Astrocyte (in vitro differentiated cells and primary cell): ENCODE measurements at places on chromosomes 2 and 18.

DNA sequence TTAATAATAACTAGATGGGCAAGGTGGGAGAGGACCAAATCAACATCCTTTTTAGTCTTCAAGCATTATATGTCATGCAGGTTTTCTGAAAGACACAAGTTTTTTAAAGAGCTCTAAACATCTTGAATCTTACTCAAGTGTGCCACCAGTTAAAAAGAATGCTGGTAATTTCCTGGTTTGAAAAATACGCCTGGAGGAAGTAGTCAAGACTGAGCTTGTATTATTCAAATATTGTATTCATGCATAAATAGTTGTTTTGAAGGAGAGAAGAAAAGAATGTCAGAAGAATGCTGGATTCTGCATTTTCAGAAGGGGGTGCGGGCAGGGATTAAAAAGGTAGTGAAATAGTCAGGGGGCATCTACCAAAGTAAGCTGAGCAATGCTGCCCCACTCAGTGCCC lies 90.7 kb downstream of the WDPCP start:
- no peak for DNase-seq

DNA sequence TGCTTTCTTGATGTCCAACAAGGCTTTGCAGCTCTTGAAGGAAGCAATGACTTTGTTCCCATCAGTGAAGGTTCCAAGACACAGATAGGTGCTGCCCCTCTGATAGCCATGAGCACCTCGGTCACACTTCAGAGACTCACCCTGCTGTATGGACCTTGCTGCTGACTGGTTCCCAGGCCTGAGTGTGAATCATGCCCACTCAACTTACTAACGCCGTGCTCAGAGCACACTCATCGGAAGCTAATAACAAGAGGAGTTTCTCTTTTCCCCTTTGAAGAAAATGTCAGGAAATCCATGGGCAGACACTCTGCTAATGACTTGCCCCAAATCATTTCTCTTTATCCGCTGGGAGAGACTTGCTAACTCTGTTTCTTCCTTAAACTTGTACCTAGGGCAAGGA lies 83.8 kb upstream of the ARL4C start:
- DNase-seq: no peak

DNA sequence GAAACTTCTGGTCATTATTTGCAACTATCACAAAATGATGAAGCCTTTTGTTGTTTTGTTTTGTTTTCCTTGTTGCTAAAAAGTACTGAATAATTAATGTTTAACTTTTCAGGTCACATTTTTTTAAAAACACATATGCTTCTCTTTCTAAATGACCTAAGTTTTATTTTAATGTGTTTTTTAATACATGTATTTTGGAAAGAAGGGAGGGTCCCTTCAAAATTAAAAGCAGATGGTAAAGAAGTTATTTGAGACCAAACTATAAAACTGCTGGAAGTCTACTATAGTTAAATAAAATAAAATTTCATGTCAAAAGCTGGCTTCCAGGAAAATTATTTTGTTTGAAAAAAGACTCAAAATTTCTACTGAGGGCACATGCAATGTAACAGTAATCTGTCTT lies 39.5 kb upstream of the ASNSD1 start:
- no peak for DNase-seq

- DNase-seq: peak; percentile 66
Measured at GRCh38 chr2:240560084-240560479, at the start of gene DUSP28. DUSP28 (plus strand) TSS chr2:240560357; CDS start chr2:240560685, 328 bp downstream.

- DNase-seq: no peak
Measured at GRCh38 chr2:129910446-129911362, 68.8 kb upstream of the RAB6C start.

GRCh38 chr18:22293417-22293816 lies 124.0 kb downstream of the GATA6 start:
- peak; percentile 64 for DNase-seq

- DNase-seq: peak; percentile 50
Measured at GRCh38 chr18:44180683-44181082, 500.0 kb upstream of the SETBP1 start.

- DNase-seq: no peak
Measured at GRCh38 chr2:118146315-118147283, 58.3 kb downstream of the INSIG2 start.

- DNase-seq: peak; percentile 60
Measured at GRCh38 chr2:11688222-11689069, 18.5 kb upstream of the NTSR2 start.

GRCh38 chr2:156380117-156380645 lies 47.7 kb upstream of the NR4A2 start:
- DNase-seq: peak; percentile 34

DNA sequence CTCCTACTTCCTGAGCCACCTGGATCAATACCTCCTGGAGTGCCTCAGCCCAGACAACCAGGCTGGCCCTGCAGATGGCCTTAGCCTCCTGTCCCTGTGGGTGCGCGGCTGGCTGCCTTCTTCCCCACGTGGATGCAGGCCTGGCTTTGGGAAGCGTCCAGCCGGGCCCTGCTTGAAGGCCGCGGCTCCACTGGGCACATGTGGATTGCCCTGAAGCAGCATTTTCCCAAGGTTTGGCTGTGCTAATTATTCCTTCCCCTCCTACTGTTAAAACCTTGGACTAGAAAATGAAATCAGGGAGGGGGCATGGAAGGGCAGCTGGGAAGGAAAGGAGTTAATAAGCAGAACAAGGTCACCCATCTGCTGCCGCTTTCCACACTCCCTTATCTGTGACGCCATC lies 143.0 kb upstream of the GATA6 start:
- DNase-seq: no peak

GRCh38 chr2:862355-862687 lies 88.3 kb upstream of the SNTG2 start:
- no peak for DNase-seq

DNA sequence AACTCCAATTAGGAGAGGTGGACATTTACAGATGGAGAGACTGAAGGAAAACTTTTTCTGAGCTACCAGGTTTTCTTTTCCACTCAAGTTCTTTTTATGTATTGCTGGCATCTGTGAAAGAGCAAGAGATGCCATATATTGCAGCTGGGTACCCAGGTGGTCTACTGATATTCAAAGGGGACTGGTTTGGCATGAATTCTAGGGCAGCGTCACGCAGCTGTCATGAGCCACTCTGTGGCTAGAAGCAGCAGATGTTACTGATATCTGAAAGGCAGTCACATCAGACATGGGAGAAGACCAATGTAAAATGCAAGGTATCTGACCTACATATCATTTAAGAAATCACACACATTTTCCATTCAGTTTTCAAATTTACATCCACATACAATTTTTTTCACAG lies 408.8 kb downstream of the GALNT13 start:
- no peak for DNase-seq

GRCh38 chr18:25005541-25006403 lies 346.2 kb downstream of the ZNF521 start:
- DNase-seq: no peak

DNA sequence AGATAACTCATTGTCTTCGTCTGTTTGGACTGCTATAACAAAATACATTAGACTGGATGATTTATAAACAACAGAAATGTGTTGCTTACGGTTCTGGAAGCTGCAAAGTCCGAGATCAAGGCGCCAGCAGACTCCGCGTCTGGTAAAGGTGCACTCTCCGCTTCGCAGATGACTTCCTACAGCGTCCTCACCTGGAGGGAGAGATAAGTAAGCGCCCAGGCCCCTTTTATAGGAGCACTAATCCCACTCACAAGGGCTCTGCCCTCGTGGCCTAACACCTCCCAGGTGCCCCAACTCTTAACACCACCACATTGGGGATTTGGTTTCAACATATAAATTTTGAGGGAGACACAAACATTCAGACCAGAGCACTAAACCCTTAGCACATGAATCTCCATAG lies 51.3 kb downstream of the SERTAD2 start:
- DNase-seq: no peak

GRCh38 chr2:189849550-189849949 lies 65.3 kb downstream of the PMS1 start:
- DNase-seq: no peak

GRCh38 chr2:241363426-241363825 lies 7.3 kb downstream of the FARP2 start:
- no peak for DNase-seq

DNA sequence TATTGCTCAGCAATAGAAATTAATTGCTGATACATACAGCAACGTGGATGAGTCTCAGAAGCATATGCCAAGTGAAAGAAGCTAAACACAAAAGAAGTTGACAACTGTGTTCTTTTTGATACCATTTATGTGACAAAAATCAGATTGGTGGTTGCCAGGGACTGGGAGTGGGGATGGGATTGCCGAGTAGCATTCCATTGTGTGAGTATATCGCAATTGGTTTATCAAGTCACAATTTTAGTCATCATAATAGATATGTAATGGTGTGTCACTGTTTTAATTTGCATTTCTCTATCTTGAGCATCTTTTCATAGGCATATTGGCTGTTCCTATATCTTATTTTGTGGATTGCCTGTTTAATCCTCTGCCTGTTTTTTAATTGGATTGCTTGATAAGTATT lies 20.9 kb downstream of the STRADB start:
- DNase-seq: no peak
